ELF-1 (cell line): ENCODE measurements at places on chromosomes 6 and 20.
A peak's percentile ranks its signal among the peaks of the same experiment; 100 is the strongest.

GRCh38 chr20:62318400-62319345, 15.9 kb downstream of the ADRM1 start:
- DNase-seq = no peak

DNA sequence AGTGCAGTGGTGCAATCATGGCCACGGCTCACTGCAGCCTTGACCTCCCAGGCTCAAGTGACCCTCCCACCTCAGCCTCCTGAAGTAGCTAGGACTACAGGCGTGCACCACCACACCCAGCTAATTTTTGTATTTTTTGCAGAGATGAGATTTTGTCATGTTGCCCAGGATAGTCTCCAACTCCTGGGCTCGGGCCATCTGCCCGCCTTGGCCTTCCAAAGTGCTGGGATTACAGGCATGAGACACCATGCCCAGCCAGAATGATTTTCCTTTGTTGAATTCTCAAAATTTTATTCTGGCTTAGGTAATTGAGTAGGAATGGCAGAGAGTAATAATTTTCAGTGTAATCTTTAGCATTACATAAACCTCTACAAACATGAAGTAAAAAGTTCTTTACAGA, 37.1 kb downstream of the SLC16A10 start:
- DNase-seq = no peak

DNA sequence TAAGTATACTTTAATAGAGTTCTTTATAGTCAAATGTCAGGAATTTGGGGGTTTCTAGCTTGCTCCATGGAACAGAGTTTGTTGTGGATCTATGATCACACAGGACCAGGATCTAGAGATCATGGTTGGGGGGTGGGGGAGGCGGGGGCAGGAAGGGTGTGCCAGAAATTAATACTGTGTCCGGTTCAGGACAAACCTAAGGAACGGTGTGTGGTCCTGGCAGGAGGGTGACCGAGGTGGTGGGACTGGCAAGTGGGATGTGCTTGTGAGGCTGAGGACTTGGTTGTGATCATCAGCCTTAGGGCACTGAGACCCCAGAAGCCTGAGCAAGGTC, 27.9 kb downstream of the GSTA3 start:
- no peak for DNase-seq

DNA sequence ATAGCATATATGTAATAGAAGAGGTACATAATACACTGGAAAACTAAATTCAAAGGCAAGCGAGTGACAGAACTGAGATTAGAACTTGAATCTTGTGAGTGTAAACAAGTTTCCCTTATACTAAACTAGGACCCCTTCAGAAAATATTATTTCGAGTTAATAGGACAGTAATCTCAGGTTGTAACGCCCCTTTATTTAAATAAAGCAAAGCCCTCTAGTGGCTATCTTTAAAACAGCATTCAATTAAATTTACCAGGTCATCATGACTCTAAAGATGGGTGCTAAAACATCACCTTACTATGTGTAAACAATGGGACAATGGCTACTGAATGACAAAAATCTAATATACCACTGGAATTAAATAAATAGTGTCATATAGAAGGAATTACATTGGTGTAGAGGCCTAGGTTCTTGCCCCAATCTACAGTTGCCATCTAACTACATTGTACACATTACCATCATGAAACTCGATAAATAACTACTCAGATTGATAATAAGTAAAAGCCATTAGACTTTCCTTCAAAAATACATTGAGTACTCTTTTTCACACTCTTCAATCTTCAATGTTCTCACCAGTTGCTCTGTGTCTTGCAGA, 255.4 kb upstream of the IRAK1BP1 start:
- DNase-seq = no peak

GRCh38 chr6:81086991-81087390, 665.5 kb downstream of the TENT5A start:
- no peak for DNase-seq

GRCh38 chr20:9977629-9978028, 57.2 kb upstream of the ANKEF1 start:
- DNase-seq = no peak

DNA sequence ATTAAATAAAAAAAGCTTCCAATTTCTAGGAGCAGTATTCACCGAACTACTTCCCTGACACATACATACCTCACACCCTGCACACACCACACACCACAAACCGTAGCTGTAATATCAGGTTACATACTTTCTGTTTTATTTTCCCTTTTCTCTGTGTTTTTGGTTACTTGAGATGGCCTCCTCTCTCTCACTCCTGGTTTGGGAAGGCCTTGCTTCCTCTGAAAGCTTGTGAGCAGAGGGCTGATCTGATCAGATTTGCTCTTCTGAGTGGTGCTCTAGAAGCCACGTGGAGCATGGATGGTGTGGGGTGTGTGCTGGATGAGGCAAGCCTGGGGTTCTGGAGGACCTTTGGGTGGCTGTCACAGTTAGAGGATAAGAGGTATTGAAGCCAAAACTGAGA, 20.9 kb downstream of the UTRN start:
- no peak for DNase-seq

DNA sequence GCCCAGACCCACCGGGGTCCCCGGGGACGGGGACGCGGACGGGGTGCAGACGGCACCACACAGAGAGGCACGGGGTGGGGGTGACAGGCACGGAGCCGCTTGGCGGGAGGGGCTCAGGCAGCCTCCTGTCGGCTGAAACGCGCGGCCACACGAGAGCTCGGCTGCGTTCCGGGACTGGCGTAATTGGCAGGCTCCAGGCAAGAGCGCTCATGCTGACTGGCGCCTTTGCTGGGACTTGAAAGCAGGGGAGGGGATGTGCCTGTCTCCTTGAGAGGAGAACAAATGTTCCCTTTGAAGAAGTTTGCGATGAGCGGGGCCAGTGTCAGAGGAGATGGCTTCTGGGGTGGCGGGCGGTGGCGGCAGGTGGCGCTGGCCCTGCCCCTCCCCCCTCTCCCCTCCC, 25.8 kb downstream of the BHLHE23 start:
- peak; percentile 83 for DNase-seq

DNA sequence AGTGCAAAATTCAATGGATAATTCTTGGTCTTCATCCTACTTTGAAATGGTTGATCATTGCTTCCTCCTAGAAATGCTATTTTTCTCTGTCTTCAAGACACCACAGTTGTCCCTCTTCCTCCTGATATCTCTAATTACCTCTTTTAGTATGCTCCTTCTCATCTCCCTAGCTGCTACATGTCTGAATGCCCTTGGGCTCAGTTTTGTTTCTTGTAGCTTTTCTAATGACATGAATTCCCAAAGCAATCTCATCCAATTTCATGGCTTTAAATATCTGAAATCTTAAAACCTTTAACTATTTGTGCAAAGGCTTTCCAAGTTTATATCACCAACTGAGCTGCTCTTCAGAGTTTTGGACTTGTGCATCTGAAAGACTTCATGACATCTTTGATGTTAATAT, 120.2 kb upstream of the RGS17 start:
- DNase-seq = no peak

GRCh38 chr6:82917346-82918064, 148.1 kb downstream of the UBE3D start:
- DNase-seq = peak; percentile 24

DNA sequence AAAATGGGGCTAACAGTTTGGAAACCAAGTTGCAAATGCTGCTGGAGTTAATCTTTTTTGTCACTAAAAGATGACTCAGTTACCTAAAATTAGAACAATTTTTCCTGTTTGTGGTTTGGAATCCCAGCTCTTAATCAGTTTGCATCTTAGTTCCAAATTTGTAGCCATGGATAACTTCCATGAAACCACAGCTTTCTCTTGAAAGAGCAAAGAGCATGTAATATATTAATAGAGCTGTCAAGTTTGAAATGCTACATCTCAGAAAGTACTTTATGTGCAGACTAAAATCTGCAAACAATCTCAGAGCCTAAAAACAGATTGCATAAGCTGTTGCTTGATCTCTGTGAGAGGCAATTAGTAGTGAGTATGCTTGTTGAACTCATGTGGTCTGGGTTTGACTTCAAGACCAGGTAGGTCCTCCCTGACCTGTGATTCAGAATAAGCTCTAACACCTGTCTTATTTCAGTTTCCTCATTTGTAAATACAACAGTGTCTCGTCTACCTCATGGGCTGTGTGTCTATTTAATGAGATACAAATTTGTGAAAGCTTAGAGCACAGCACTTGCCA, 23.5 kb downstream of the DHX35 start:
- DNase-seq = no peak

GRCh38 chr20:20304942-20305341, 63.0 kb upstream of the INSM1 start:
- no peak for DNase-seq
